Stimulated activated CD4-positive, alpha-beta T cell treated with anti-CD3 and anti-CD28 coated beads, Interleukin-1b, Interleukin-23, amount 100 ng/mL, for 1 hour (primary cell): ENCODE measurements at places on chromosomes 2 and 18.

- no peak for DNase-seq
These were observed 145.9 kb downstream of the DDX1 start for GRCh38 chr2:15737314-15738224.

- no peak for DNase-seq
These were observed 558 bp downstream of the FBXO41 start for GRCh38 chr2:73283545-73284295.

DNA sequence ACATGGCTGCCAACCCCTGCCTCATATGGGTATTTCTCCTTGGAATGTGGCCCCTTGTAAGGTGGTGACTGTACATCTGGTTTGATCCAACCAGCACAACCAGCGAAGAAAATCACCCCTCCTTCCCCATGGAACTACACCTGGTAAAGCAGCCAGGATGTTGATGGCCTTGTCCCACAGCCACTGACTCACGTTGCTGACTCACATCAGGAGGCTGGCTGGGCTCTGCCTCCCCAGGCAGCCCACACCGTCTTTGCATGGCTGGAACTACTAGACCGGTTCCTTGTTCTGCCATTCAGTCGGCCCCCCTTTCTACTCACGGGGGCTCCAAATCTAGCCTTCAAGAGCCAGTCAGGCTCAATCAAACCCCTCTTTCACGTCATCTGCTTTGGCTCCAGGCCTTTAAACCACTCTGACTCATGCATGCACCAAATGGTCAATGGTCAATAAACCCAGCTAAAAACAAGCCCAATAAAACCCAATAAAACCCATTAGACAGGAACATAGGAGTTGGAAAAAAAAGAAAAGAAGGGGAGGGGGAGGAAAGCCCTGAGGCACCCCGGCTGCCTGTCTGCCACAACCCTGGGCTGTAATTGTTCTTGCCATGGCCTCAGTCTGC, 114.8 kb downstream of the PLB1 start:
- no peak for DNase-seq

DNA sequence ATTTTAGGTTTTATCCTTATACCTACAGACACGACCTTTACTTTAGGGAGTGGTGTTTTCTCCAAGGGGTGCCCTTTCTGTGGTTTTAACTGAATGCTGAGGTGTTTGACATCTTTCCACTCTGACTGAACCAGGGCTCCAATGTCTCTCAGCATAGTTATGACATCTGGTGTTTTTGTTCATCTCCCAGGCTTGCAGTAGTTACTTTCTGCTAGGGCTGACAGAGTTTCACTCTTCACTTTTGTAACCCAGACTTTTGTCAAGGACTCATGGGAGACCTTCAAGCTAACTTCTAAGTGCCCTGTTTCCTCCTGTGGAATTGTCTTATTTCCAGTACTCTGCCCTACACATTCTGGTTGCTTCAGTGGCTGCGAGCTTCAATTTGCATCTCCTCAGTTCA, 103.1 kb downstream of the CCDC85A start:
- no peak for DNase-seq

GRCh38 chr2:239787538-239788050, 237.5 kb downstream of the NDUFA10 start:
- DNase-seq, result no peak

DNA sequence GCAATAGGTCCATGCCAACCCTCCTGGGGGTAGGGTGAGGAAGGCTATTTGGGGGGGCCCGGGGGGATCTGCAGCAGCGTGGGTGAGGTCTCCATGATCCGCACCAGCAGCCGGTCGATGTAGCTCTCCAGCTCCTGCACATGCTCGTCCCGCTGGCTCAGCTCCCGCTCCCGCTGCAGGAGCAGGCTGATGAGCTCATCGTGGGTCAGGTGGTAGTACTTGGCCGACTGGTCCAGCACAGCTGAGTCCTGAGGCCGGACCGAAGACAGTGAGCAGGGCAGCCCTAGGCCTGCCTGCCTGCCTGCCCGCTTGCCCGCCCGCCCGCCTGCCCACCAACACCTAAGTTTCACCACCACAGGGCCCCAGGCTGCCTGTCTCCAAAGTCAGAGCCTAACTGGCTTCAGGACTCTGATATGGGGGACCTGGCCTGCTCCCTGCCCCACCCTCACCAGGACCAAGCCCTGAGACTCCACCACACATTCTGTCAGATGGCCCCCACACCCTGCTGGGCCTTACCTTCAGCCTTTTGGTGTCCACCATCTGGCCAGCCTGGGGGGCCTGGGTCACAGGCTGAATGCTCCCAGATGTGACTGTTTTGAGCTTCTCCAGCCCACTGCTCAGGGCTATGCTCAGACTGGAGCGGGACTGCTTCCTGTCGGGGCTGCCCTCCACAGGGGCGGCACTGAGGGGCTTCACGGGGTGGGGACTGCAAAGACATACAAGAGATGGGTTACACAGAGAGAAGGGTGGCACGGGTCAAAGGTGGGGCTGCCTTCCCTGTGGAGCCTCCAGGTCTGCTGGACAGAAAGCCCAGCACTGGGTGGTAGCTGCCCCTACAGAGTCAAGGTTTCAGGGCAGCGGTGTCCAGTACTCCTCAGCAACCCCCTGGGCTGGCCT, 4.2 kb upstream of the SFXN5 start:
- no peak for DNase-seq

DNA sequence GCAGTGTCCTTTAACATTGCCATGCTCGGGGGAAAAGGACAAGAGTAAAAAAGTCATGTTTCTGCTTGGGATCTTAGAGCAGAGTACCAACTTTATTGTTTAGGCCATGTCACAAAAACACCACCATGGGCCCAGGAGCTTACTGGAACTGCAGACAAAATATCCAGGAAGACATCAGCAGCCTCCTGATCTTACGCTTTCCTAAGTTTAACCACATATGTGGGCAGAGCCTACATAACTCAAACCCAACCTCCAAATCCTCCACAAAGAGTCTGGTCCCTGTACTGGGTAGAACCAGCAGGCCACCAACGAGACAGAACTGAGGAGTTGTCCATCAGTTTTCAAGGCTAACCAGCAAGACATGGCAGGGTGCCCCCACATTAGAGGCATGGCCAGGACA, 10.3 kb downstream of the GALNT14 start:
- DNase-seq, result no peak

DNA sequence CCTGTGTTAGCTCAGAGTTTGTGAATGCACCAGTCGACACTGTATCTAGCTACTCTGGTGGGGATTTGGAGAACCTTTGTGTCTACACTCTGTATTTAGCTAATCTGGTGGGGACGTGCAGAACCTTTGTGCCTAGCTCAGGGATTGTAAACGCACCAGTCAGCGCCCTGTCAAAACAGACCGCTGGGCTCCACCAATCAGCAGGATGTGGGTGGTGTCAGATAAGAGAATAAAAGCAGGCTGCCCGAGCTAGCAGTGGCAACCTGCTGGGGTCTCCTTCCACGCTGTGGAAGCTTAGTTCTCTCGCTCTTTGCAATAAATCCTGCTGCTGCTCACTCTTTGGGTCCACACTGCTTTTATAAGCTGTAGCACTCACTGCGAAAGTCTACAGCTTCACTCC, 324.2 kb downstream of the RAD51AP2 start:
- DNase-seq, result no peak

DNA sequence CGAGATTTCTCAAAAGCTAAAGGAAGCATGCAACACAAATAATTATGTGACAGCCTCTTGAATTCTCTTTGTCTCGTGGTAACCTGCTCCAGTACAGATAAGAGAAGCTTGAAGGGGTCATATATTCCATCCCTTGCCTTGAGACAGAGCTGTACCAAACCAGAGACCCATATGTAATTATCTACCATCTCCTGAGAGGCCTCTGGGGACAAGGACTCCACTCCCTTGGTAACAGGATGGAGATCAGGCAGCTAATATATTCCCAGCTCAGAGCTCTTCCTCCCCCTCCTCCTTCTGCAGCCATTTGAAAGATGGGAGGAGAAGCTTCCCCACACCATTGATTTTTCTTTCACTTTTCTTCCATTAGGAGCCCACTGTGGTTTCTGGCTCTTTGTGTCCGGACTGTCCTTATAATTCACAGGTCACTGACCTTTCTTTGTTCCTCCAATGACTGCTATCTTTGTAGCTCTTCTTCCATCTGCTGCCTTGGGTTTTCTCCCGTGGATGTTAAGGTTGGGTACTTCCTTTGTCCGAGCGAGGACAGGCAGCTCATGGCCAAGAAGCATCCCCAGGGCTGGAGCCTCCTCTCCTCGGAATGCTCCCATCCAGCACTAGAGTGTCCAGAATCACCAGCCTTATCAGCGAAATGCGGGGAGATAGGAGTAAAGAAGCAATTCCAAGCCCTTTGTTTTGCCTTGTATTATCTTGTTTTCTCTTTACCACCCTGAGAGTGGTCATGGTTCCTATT, 72.6 kb upstream of the STPG4 start:
- no peak for DNase-seq

GRCh38 chr2:238551091-238551490, 124.4 kb downstream of the ASB1 start:
- DNase-seq, result no peak

DNA sequence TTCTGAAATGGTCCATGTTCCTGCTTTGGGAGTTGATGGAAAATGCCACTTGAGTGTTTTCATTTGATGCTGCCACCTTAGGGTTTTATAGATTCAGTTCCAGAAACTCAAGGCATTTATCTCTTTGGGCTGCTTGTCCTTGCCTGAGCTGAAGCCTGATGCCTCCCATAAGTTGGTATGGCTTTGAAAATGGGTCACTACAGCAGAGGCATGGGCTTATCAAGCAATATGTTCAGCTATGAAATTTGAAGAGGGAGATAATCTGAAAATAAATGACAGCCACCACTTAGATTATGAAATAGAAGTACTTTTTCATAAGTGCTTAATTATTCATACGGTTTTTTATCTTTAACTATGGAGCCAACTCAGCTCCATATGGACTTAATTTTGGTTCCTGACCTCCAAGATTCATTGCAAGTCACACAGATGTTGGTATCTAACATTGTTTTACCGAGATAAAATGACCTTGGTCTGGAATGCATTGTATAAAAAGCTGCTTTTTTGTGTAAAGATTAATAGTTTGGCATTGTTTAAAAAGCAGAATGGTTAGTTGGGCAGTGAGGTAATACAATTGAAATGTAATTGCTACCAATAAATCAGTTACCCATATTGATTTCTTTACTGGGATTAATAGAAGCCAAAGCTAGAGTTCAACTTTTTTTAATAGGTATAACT, 4.5 kb downstream of the SLC14A1 start:
- DNase-seq, result no peak

DNA sequence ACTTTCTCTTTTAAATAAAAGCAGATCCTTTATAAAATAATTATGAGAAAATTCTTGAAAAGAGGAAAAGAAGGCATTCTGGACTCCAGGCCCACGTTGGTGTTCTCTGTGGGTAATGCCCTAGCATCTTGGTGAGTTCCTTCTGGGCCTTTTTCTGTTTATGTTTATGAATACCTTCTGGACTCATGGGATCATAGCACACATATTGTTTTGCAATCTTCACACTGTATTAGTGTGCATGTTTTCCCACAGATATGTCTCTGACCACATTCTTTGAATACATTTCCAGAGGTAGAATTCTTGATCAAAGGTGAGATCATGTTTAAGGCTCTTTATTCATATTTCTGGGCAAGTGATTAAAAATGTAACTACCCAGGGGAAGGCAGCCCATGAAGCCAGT, 15.9 kb downstream of the GLI2 start:
- DNase-seq, result no peak

- DNase-seq, result no peak
These were observed 40.2 kb downstream of the CWC22 start for GRCh38 chr2:179966778-179967394.

DNA sequence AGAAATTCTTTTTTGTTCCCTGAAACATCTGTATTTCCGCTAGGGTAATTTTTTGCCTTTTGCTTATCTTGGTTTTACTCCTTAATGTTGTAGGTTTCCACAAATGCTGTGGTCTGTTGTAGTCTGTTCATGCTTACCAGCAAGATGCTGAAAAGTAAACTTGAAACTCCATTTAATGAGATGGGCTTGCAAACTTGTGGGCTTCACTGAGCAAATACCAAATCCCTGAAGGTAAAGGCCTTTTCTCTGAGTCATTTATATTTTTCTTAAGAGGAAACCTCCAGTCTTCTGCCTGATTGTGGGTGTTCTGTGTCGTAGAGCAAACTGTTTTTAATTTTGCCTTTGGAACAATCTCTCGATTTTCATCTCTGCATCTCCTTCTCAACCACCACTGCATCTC, 9.3 kb downstream of the SP140 start:
- DNase-seq, result no peak

DNA sequence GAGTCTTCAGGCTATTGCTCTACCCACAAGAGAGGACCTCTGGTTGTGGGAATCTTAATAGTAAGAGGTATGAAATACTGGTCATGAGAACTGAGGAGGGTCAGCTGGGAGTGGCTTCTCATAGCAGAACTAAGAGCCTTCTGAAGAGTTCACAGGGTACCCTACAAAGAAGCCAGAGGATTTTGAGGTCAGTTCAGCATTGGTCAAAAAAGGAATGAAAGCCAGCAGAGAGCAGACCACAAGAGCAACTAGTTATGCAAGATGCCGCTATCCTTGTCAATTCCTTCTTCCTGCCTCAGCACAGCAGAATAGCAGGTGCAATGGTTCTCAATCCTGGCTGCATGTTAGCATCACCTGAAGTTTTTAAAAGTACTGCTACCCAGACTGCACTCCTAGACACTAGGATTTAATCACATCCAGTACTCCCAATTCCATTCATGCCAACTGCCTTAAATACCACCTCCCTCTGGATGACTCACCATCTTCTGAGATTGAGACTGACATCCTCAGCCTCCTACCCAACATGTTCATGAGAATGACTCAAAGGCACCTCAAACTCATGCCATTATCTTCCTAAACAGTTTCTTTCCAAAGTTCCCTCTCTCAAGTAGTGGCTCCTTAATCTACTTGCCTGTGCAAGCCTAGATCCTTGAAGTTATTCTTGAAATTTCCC, 81.0 kb upstream of the RBMS1 start:
- no peak for DNase-seq

GRCh38 chr2:126795656-126796055, 103.0 kb upstream of the TEX51 start:
- no peak for DNase-seq

- no peak for DNase-seq
These were observed 333.3 kb downstream of the SLC8A1 start for GRCh38 chr2:40118622-40119021.

GRCh38 chr2:164797627-164798026, 44.0 kb downstream of the COBLL1 start:
- DNase-seq, result no peak

DNA sequence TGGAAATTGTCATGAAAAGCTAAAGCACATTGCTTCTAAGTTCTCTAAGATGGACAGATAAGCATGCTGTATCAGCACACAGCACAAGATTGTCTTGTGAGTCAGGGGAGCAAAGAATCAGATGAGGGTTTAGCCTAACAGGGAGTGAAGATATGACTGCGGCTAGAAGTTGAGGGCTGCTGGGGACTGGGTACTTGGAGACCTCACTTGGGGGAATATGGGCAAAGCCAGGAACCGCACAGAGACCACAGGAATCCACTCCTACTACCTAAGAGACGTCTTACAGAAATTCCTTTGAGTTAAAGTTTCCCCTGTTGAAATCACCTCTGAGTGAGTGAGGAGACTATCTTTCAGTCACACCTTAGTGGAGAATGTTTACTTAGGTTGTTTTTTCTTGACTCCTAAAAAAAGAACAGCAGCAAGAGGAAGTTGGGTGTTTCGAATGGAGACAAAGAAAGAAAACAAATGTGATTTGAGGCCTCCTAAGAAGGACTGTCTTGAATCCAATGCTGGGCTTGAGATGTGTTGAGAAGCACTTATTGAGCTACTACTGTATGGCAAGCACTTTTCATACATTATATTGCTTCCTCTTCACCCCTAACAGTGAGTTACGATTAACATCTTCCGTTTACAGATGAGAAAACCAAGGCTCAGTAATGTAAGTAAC, 100.7 kb downstream of the ANKRD44 start:
- no peak for DNase-seq
